ENCODE measurements at places on chromosomes 3 and 15.

GRCh38 chr3:114377426-114377825 lies 83.6 kb downstream of the TIGIT start:
- DNase-seq = no peak

- no peak for DNase-seq
These were observed 1336.3 kb upstream of the CADM2 start for GRCh38 chr3:83622526-83622925.

DNA sequence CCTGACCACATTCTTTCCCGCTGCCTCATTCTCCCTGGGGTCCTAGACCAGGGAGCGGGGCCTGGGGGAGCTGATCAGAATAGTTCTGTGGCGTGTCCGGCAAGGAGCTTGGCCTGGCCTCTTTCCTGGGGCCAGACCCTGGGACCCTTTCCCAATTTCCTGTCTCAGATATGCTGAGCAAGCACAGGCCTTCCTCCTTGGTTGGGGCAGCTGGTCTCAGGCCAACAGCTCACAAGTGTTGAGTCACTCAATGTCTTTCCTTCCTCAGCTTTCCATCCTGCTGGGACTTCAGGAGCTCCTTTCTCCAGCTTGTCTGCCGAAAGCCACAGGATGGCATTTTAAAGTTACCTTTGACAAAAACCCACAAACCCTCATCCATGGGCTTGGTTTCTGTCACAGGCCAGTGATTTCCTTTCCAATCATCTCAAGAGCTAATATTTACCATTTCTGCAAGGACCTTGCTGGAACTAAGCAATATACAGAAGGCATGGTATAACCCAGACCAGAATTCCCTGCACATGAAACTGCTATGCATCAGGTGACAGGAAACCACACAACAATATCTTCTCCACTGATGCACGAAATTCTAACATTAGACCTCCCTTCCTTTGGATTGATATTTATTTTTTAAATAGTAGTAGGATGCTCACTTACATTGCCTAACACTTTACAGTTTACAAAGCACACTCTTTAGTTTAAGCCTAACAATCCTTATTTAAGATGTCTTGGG lies 19.5 kb upstream of the TIMP4 start:
- DNase-seq = no peak

DNA sequence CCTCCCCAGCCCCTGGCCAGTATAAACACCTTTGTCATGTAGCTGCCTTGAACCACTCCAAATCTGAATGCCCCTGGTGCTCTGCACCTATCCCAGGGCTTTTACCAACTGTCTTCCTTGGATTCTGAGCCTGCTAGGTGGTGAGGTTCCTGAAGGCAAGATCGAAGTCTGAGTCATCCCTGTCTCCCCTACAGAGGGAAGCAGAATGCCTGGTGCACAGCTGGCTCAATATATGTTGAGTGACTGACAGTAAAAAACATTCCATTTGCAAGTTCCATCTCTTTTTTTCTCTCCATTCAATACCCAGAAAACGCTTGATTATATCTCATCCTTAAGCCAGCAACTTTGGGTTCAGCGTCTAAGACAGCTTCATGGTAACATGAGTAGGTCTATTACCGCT lies 24.7 kb downstream of the SLC24A1 start:
- no peak for DNase-seq

GRCh38 chr3:9934235-9934621 lies 594 bp downstream of the CRELD1 start:
- DNase-seq = no peak

DNA sequence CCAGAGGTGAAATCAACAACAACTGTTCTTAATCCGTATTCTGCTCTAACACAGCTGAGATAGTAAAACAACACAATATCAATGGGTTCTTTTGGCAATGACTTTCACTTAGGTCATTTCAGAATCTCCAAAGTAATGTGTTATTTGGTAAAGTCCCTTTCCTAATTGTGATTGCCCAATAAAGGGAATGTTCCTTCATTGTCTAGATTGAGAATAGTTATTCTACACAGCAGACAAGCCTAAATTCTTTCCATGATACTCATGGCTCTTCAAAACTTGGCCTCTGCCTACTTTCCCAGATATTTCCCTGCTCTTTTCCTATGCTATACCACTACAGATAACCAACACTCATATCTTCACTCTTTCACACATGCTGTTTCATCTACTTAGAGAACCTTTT lies 219.8 kb downstream of the FMN1 start:
- DNase-seq = no peak

- DNase-seq = peak; percentile 50
These were observed 2.2 kb downstream of the MAPK6 start for GRCh38 chr15:52021128-52021671.

- no peak for DNase-seq
These were observed 33.6 kb downstream of the SPATA12 start for GRCh38 chr3:57093971-57094535.

GRCh38 chr3:118088696-118089095 lies 946.0 kb downstream of the IGSF11 start:
- DNase-seq = no peak

- no peak for DNase-seq
These were observed 2.4 kb upstream of the KPNA4 start for GRCh38 chr3:160567774-160568173.

GRCh38 chr15:69897471-69898237 lies 200.1 kb downstream of the TLE3 start:
- DNase-seq = no peak

DNA sequence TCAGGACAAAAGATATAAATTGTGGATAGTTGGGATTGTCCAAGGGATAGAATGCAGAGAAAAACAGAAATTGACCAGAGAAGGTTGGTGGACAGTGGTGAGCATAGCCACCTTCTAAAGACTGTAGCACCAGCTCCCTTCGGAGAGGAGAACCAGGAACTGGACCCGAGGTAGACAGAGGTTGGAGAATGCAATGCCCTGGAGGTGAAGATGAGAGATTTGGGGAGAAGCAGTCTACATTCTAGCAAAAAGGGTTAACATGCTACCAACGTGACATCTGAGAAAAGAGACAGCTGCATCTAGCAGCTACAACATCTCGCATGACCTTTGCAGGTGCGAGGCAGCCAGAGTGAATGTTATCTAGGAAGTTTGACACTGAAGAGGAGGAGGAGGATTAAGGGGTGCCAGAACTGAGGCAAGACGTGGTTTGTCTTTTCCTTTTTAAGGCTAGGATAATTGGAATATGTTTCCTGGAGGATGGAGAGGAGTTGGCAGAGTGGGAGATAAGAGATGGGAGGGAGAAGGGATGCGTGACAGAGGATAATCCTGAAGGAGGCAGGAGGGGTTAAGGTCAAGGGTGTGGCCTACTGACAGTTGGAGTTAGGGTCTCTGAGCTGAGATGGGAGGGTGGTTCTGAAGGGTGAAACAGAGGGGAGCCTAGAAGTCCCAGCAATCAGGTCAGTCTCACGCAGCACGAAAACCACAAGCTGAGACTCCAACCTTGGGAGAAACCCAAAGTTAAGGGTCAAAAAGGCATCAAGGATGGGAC lies 103.7 kb upstream of the NR2E3 start:
- DNase-seq = no peak

- no peak for DNase-seq
These were observed 63.9 kb downstream of the ETV5 start for GRCh38 chr3:186044968-186045367.

GRCh38 chr3:101509281-101509680 lies 3.7 kb downstream of the SENP7 start:
- no peak for DNase-seq

- DNase-seq = no peak
These were observed 1052.8 kb downstream of the NAALADL2 start for GRCh38 chr3:175911937-175912336.

GRCh38 chr3:31959951-31960792 lies 20.9 kb downstream of the OSBPL10 start:
- DNase-seq = no peak

- no peak for DNase-seq
These were observed 244.1 kb upstream of the PDZRN3 start for GRCh38 chr3:73868688-73869315.

DNA sequence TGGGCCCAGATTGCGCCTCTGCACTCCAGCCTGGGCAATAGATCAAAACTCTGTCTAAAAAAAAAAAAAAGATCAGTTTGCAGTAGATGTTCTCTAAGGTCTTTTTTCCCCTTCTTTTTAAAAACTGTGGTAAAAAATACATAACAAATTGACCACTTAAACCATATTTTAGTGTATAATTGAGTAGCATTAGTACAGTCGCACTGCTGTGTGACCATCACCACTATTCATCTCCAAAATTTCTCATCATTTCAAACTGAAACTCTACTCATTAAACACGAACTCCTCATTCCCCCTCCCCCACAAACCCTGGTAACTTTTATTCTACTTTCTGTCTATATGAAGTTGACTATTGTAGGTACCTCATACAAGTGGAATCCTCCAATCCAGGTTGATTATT lies 160.3 kb downstream of the PEX5L start:
- no peak for DNase-seq

DNA sequence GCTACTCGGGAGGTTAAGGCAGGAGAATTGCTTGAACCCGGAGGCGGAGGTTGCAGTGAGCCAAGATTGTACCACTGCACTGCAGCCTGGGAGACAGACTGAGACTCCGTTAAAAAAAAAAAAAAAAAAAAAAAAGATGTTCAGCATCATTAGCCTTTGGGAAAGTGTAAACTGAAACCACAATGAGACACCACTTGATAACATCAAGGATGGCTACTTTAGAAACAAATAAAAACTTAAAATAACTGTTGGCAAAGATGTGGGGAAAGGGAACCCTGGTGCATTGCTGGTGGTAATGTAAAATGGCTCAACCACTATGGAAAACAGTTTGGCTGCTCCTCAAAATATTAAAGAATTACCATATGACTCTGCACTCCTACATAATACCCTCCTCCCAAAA lies 1.9 kb downstream of the LEO1 start:
- DNase-seq = no peak

- no peak for DNase-seq
These were observed 21.3 kb upstream of the RAB11A start for GRCh38 chr15:65847989-65848388.

- DNase-seq = no peak
These were observed 221.4 kb downstream of the FAM43A start for GRCh38 chr3:194906970-194907629.

GRCh38 chr15:67691450-67691849 lies 133.9 kb upstream of the SKOR1 start:
- no peak for DNase-seq

GRCh38 chr3:21484828-21485144 lies 266.2 kb downstream of the ZNF385D start:
- no peak for DNase-seq

DNA sequence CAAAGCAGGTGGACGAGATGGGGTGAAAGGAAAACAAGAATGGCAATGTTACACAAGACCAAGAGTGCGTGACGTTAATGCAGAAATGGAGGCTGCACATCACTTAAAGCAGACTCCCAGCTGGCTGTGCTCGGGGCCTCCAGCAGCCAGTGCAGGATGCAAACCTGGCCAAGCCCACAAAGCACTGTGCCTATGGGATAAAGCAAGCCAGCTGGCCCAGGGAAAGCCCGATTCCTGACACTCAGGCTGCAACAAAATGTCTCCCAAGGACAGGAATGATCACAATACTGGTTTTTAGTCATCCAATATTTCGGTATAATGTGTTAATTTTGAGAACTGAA lies 86.2 kb downstream of the SEC22A start:
- no peak for DNase-seq

GRCh38 chr3:62587579-62588031 lies 214.3 kb upstream of the FEZF2 start:
- no peak for DNase-seq

DNA sequence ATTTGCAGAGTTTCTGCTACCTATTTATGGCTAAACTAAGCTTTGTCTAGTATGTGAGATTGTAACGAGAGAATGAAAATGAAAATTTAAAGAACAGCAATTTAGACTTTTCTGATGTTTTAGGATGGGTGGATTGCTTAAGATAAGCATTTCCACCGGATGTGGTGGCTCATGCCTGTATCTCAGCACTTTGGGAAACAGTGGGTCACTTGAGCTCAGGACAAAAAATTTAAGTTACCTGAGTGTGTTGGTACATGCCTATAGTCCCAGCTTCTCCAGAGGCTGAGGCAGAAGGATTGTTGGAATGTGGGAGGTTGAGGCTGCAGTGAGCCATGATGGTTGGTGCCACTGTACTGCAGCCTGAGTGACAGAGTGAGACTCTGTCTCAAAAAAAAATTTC lies 3.3 kb downstream of the PPP4R2 start:
- no peak for DNase-seq
